Choroid plexus epithelial cell (primary cell): ENCODE measurements at places on chromosomes 4 and X.

DNA sequence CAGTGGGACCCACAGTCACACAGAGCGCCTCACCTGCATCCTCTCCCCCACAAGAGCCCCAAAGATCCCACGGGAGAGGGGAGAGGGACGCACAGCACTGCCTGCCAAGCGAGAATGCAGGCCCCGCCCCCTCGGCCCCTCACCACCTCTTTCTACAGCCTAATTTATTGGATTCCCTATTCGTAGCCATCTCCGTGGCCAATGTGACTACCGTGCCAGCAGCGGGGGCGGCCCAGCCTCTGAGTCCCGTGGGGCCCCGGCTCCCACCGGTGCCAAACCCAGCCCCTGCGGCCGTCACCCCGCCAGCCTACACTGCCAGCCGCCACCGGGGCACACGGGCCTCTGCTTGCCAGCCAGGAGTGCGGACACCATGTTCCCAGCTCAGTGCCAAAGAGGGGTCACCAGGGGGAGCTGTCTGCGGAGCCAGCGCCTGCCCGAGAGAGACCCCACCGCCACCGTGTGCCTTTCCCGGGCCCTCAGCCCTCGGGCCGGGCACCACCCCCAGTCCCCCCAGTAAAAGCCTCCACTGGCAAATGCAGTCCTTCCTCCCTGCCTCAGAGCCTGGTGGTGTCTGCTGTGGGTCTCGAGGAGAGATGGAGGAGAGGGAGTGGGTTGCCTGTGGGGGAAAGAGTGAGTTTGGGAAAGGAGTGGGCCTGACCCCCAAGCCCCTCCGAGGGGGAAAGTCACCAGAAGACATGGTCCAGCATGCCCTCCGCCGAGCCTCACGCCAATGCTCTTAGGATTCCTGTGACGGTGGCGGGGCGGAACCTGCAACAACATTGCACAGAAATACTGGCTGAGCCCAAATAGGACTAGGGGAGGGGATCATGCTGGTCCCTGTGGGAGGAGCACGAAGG is 19.6 kb upstream of the PLXNB3 start:
- no peak for DNase-seq

- peak; percentile 39 for DNase-seq
Observed at GRCh38 chrX:150361070-150361776, 1.9 kb upstream of the MAMLD1 start.

DNA sequence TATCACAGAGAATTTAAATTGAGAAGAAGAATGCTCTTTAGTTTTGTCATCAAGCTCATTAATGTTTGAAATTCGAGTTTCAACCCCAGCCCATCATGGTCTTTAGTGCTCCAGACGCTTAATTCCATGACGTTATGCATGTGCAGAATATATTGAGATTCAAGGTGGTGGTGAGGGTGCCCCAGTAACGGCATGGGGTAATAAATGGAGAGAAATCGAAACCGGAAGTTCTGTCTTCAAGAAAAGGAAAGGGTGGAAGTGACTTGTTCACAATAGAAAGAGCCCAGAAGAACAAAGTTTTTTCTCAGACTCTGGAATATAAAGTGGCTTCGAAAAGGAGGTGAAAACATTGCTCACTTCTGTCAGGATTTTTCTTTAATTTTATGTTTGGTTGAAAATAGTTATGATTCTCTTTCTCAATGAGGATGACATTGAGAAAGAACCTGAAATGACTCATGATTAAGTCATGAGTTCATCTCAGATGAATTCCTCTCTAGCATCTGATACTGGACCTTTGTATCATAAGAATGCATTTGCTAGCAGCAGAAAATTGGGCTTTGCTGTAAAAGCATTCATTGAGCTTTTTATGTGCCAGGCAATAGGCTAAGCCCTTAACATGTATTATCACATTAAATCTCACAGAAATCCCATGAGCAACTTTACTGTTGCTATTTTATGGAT is 779 bp upstream of the DDX60L start:
- peak; percentile 88 for DNase-seq

- no peak for DNase-seq
Observed at GRCh38 chr4:147009875-147010274, 64.2 kb upstream of the TTC29 start.

DNA sequence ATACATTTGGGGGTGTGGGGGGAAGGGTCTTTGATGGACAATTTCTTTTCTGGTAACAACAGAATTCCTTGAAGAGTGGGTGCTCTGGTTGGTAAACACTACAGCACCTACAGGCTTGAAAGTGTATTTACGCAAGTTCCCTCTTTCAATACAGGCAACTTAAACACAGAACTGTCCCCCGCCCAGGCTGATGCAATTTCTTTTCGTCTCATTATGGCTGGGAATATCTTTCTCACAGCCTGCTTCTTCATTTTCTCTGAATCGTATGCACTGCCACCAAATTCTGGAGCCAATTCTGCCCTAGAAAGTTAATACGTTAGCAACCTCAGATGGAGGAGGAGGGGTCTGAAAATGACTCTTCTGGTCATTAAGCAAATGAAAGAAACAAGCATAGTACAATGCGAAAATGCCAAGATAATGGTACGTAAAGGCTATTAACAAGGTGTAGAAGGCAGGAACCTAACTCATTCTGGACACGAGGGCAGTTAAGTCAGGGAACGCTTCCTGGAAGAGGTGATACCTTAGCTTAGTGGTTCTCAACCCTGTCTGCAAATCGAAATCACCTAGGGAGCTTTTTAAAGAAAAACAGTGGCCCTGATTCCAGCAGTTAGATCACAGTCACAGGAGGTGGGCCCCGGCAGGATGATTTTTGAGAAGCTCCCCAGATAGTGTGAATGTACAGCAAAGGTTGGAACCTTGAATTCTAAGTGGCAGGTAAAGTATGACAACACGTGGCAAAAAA is 1.0 kb downstream of the AGA start:
- peak; percentile 28 for DNase-seq

DNA sequence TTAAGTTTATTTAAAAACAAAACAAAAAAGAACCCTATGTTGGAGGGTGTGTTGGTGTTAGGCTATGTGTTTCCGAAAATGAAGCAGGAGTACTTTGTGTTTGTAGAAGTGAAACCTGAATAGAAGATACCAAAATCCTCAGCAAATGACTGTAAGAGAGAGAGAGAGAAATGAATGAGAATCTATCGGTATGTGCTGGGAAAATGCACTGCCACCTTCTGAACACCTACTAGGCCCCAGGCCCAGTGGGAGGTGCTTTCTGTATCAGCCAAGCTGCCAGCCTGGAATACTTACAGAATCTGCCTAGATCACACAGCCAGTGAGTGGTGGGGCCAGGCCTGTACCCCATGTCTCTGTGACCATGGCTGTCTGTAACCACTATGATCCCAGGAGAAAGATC is 14.9 kb upstream of the PIM2 start:
- no peak for DNase-seq

DNA sequence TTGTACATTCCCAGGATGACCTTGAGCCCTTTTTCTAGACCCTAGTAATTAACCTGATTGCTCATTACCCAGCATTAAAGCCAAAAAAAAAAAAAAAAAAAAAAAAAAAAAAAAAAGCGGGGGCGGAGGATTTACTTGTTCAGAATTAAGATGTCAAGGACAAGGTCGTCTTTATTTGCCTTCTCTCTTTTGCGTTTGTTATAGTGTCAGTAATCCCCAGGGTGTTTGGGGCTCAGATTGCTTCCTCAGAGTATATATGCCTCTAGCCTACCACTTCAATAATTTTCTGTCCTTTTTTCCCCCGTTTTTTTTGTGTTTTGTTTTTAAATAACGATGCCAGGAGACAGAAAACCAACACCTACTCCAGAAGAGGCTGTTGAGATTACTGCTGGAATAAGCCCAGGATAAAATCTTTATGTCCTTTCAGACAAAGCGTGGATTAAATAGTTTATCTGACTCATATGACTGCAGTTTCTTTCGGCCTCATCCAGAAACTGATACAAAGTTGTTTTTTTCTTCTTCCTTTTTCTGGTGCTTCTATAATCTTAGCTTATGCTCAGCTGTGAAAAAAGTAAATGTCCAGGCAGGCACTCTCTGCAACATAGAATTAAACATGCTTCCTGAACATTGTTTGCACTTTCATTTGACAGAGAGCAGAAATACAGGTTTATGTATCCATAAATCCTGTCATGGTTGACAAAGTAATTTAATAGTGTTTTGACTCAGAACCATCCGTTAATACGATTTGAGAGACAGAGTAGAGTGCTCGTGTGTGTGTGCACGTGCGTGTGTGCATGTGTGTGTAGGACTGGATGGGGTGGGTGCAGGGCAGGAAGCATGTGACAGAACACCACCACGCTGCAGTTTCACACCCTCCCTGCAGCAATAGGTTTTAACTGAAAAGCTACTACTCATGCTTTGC is 138.6 kb downstream of the AFF1 start:
- DNase-seq = no peak

DNA sequence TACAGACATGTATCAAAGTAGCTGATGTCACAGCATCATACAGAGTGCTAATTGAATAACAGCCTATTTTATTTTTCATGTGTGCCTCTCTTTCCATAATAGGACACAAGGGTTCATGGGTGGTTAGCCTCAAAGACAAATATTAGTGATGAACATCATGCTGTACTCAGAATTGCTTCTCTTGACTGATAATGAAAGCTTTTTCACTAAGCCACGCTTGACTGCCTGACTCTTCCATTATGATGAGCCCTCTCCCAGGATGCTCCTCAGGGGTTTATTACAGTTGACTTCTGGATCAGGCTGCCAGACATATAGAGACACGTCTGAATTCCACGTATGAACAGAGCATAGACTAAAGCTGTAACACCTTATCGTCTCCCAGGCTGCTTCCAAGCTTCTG is 2757.5 kb downstream of the PCDH7 start:
- no peak for DNase-seq

- peak; percentile 4 for DNase-seq
Observed at GRCh38 chr4:71025654-71026053, 32.2 kb downstream of the DCK start.

- DNase-seq = no peak
Observed at GRCh38 chrX:151875270-151876026, 37.2 kb upstream of the MAGEA4 start.

DNA sequence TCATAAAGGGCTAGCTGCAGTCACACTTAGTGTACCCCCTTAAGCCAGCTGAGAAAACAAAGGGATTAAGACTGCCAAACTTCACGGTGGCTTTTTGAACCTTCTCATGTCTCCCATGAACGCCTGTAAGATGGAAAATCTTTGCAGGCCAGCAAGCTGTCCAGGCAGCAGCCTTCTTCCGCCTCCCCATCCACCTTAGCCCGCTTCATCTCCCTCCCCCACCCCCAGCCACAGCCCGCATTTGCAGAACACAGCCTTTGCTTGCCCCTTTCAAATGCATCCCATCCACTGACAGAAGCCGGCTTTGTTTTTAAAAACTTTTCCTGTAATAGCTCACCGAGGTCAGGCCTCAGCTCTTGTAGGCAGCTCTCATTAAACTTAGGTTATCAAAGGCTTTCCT is 113.8 kb upstream of the FAM9B start:
- no peak for DNase-seq

GRCh38 chr4:105147553-105148161 is 981 bp downstream of the TET2 start:
- peak; percentile 54 for DNase-seq

DNA sequence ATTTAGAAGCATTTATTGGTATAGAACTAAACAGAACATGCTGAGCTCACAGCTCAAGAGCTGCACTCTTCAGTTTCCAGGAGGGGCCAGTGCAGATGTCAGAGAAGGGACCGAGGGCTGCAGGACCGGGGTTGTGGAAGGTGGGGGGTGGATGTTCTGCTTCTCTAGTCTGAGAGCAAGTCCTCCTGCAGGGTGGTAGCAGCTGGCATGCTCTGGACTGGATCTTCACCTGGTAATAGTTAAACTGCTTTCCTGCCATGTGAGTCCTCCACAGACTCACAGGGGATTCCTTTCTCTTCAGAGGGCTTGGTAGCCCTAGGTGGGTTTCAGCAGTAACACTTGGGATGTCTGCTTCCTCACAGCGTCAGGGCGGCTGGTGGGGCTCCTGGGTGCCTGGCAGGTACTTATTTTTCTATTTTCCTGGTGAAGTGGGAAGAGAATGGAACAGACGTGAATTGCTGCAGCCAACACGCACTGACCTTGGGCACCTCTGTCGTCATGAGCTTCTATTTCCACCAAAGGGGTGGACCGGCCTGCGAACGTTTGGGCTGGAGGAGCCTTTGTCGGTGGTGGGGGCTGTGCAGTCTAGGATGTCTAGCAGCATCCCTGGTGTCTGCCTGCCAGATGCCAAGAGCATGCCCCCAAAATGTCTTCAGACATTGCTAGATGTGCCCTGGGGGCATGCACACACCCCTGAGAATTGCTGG is 2.5 kb downstream of the MAEA start:
- DNase-seq = no peak

DNA sequence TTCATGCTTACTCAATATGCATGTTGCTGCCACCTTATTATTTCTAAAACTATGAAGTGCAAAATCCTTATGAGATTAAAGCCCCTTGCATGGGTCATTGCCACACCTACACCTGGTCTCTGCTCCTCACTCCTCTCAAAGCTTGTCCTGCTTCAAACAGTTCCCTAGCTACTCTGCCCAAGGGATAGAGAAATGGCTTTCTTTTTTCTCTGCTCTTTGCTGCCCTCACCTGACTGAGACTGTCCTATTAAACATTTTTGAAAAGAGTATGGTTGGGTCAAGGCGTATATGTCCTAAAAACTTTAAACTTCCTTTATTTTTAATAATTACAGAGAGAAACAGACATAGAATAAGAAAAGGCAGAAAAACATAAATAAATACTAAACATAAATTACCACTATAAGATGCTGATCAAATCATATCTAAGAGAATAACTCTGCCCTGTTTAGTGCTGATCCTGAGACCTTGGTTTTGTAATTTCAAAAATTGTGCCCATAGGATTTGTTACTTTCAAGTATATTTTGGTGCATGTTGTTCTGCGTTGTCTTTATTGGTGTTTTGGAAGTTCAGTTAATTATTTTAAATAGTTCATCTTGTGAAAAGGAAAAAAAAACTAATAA is 704.9 kb upstream of the PABPC4L start:
- DNase-seq = peak; percentile 22

- DNase-seq = no peak
Observed at GRCh38 chr4:177239477-177239876, 70.2 kb upstream of the NEIL3 start.

DNA sequence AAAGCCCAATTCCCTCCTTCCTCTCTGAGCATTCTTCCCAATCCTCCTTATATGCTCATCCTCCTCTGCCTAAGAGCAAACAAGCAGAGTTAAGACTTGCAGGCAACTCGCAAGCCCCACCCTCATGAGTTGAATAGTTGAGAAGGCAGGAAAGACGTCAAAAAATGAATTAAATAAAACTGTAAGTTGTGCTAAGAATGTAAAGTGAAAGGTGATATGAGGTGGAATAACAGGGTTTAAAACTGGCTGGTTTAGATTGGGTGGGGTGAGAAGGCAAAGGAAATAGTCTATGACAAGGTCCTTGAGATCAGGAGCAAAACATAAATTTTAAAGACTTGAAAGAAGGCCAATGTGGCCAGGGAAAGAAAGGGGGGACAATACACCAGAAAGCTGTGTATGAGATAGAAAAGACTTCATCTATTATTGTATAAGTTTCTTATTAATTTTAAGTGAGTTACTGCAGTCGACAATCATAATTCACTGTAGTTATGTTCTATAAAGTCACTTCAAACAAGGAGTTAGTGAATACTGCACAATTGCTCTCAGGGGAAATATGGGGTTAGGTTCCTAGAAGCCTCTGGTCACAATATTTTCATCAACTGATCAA is 124.9 kb downstream of the RELL1 start:
- DNase-seq = no peak
